GM06990 (cell line): ENCODE measurements at places on chromosomes 11 and 22.

DNA sequence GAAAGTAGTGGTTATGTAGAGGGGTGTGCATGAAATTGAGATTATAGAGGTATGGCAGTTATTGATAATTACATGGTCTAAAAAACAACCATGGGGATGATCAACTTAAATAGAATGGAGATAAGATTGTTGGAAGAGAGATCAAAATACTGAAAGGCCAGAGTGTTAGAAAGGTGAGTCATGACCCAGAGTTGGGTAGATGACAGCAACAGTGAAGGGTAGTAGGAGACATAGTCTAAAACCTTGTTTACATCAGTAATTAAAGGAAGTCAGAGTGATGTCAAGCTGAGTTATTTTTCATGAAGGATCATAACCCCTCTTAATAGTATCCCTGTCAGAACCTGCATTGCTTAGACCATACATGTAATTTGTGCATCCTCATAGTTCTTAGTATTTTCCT lies 110.9 kb downstream of the ELP4 start:
- DNase-seq, result no peak

DNA sequence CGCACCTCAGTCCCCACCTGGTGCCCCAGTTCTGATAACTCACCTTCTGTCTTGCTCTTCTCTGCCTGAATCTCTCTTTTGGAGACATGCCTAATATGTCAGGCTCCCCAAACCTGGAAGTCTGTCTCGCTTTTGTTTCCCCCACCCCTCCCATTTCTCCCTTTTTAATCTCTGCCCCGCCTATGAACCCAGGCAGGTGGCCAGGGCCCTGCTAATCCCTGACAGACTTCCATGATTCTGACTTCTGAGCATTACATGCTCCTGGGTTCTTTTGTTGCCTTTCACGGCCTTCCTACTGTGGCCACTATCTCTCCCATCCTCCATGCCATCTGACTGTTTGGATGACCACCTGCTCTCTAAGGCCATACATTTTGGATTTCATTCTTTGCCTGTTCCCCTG lies 1120.9 kb upstream of the CCDC90B start:
- no peak for DNase-seq

DNA sequence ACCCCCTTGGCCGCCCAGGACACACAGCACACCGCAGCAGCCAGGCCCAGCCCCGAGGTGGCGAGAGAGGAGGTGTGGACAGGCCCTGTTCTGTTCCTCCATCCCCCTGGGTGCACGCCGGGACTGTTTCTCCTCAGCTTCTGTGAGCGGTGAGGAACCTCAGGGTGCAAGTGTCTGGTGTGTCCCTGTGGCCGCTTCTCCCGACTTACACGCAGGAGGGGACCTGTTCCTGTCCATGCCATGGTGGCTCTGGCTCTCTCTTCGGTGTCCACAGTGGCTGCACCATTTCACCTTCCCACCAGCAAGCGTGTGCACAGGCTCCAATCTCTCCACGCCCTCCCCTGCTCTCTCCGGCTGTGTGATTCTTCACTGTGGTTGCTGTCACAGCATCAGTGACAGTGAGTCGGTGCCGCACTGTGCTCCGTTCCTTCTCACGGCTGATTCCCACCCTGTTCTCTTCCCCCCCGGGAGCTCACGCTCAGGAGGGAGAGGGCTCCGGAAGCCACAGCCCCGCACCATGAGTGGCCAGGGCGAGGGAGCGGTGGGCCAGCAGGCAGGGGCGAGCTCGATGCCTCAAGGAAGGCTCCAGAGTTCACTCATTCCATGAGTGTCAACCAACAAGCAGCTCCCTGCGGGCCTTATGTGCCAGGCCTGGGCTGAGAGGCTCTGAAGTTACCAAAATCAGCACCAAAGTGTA lies 18.6 kb upstream of the WNT7B start:
- no peak for DNase-seq

DNA sequence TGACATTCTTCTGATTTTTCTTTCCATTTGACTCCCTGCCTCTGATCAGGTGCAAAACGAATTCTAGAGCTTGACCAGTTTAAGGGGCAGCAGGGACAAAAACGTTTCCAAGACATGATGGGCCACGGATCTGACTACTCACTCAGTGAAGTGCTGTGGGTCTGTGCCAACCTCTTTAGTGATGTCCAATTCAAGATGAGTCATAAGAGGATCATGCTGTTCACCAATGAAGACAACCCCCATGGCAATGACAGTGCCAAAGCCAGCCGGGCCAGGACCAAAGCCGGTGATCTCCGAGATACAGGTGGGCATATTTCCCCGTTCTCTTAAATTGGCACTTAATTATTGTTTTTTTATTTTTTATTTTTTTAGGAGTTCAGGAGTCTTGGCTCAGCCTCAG lies 15.4 kb downstream of the XRCC6 start:
- no peak for DNase-seq

DNA sequence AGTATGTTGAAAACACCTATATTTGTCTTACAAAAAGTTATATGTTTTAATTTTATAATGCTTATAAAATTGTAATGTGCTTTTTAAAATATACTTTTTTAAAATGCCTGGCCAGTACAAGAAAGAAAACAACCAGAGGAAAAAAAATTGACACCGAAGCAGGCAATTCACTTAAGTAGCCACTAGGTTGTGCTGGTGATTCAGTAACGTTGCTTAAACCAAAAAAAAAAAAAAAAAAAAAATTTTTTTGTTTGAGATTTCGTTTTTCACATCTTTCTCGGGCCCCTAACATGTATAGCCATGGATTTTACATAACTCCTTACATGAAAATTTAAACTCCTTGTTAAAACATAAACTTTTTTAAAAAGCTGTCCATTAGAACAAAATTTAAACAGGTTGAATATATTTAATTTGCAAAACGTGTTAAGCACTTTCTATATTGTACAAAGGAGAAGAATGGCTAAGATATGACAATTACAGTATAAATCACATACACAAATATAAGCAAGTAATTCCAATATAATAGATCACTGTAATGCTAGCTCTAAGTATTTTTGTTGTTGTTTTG lies 9.2 kb downstream of the OR8B4 start:
- no peak for DNase-seq

DNA sequence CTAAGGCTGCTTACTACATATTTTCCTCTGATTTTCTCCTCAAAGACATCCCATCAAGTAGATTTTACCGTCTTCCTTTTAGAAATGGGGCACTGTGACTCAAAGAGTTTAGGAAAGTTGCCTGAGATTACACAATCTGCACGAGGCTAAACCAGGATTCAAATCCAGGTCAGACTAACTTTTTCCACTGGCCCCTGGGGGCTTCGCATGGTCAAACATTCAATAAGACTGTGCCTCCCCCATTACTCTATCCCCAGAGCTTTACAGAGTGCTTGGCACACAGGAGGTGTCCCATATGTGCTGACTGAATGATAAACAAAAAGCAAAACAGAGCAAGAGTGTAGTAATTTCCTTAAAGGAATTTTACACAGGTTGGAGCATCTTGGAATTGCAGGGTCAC lies 118.1 kb upstream of the TEAD1 start:
- no peak for DNase-seq

DNA sequence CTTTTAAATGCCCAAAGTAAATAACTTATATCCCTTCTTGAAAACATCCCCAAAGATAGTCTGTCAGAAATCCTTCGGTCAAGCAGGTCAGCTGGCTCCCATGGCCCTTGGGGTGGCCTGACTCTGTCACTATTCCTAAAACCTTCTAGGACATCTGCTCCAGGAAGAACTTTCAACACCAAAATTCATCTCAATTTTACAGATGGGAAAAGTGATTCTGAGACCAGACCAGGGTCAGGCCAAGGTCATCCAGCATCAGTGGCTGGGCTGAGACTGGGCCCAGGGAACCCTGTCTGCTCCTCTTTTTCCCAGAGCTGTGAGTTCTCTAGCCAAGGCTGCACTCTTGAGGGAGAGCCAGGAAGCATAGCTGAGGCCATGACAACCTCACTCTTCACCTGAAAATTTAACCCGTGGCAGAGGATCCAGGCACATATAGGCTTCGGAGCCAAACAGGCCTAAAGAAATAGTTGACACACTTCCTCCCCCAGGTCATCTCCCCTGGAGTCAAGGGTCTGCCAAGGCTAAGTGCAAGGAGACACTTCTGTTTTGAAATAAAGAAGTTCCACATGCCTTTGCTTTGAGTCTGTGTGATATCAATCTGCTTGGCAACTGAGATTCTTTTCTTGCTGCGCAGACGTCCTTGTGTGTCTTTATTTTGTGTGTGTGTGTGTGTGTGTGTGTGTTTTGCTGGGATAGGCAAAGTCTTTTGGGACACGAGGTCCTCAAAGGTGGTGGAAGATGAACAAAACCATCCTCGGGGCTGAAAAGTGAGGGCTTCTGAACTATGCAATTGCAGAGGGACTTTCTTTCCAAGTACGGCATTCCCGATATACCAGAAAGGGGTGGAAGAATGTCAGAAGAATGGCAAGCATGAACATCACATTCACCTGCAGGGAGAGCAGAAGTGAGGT lies 16.8 kb upstream of the PRG2 start:
- DNase-seq, result no peak

GRCh38 chr11:8032122-8032521 lies 45.0 kb downstream of the EIF3F start:
- DNase-seq, result no peak

DNA sequence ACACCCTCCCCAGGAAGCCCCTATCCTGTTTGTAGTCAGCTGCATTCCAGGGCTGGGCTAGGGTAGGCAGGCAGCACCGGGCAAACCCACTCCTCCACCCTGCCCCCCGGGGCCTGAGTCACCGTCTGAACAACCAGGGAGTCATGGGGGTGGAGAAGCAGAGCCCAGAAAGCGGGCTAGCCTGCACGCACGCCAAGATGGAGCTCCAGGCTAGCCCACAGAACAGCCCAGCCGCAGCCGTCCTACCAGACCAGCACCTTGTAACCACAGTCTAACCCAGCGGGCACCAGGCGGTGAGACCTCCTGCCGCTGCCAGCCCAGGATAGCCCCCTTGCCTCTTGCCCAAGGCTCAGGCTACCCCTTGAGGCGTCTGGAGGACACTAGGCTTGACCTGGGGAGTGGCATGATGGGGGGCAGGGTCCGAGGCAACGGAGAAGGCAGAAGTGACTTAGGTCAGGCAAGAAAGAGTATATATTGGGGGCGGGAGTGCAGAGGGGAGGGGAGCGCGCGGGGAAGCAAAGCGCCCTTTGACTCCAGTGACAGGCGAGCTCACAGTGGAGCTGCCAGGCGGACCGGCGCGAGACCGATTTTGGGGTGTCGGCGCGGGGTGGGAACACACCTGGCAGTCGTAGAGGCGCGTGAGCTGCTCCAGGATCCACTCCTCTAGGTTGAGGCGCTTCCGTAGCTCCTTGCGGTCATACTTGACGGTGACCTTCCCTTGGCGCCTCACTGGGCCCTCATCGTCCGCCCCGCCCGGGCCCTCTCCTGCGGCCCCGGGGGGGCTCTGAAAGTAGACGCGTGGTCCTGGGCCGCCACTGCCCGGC lies 734 bp downstream of the PPP1R14B start:
- peak; percentile 60 for DNase-seq

GRCh38 chr11:72239313-72239848 lies 4.6 kb downstream of the PHOX2A start:
- peak; percentile 48 for DNase-seq

DNA sequence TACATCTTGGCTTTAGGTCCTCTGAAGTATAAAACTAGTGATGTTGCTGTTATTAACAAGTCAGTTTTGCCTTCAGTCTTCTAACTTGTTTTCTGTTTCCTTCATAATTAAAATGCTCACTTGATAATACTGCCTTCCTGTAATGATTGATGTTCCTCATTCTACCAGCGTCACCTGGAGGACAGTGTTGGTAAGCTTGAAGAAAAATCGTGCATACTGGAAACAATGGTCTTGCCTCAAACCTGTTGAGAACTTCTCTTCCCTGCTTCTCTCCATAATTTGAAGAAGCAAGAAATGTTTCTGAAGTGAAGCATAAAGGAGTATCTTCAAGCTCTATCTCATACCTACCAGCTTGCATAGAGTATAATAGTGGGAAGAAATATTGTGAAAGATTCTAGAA lies 3.0 kb downstream of the YWHAH start:
- DNase-seq, result peak; percentile 25

GRCh38 chr11:126466236-126467045 lies 111.0 kb downstream of the ST3GAL4 start:
- no peak for DNase-seq

DNA sequence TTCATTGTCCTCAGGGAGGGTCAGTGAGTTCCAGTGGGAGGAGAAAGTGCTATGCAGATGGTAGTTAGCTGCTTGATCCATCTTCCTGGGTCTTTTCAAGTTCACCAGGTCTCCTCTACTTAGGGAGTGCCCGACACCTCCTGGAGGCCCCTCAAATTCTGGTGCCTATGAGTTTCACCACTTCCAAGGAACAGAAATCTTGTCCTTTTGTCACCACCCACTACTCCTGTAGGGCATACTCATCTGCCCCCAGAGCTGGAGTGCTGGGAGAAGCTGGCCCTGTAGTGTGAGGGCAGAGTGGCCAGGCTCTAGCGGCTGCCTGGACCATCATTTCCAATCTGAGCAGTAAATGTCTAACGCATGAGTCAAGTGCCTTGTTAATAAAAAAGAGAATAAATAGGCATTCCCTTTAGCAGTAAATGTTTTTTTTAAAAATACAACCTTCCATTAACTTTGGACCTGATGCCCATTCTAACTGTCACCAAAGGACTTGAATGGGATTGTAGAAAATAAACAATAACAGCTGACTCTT lies 12.5 kb downstream of the IRAG1 start:
- no peak for DNase-seq

DNA sequence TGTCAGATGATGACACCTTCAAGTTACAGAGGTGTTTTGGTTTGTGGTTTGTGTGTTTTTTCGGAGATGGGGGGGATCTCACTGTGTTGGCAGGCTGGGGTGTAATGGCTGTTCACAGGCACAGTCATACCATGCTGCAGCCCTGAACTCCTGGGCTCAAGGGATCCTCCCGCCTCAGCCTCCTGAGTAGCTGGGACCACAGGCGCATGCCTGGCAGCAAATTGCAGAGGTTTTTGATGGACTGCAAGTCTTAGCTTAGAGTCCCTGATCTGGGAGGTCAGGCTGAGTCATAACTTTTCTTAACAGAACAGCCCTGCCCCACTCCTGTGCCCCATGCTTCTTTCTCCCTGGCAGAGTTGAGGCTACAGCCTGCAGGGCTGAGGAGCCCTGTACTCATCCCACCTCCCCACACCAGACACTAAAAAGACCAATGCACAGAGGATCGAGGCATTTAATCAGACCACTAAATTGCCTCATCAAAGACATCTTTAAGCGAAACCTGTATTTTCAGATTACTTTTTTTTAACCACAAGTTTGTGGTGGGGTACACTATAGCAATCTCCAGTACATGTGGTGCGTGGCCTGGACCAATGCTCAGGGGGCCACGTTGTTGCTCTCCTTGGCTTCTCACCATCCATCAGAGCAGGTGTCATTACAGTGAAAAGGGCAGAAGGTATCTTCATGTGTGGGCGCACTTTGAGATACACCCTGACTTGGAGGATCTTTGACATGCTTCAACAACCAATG lies 17.1 kb upstream of the ADORA2A start:
- no peak for DNase-seq
